ENCODE measurements at places on chromosomes 5 and 9.

DNA sequence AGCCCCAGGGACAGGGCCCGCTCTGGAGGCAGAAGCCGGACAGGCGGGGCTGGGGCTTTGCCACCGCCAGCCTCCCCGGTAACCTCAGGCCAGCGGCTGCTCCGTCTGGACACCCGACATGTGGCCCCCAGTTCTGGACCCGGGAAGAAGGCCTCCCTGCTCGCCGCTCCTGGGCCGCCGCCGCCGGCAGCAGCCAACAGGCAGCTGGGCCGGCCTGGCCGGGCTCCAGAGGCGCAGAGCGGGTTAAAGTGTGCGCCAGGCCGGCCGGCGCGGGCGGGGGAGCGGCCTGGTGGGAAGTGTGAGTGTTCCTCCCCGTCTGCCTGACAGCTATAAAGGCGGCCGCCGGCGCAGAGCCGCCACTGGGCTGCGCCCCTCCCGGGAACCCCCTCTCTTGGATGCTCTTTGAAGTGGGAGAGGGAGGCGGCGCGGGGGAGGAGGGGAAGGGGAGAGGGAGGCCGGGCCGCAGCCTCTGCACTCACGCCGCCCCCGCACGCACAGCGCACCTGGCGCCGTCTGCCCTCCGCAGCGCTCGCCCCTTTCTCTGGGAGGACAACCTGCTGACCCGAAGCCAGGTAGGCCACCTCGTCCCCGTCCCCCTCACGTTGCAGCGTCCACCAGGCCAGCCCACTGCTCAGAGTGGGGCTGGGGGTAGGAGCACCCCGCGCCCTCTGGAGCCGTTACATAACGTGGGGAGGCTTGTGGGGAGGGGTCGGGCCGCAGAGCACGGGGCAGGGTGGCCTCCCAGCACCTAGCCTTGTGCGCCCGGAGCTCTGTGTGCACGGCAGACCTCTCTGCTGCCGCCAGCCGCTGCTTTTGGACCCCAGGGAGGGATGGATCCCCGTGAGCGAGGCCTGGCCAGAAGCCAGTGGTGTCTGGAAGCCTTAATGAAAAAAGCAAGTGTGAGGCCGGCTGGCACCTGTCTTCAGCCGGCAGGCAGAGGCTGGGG lies at the start of gene ADAMTSL2:
ADAMTSL2 (plus strand) TSS at position 359 of the 946 bp plus-strand sequence. CDS start 2,009 bp downstream, outside the sequence.
- no peak for DNase-seq

- no peak for DNase-seq
Measured at GRCh38 chr9:137580209-137580953, 1.7 kb upstream of the DPH7 start.

- DNase-seq: no peak
Measured at GRCh38 chr5:75282581-75282980, 45.9 kb upstream of the ANKRD31 start.

DNA sequence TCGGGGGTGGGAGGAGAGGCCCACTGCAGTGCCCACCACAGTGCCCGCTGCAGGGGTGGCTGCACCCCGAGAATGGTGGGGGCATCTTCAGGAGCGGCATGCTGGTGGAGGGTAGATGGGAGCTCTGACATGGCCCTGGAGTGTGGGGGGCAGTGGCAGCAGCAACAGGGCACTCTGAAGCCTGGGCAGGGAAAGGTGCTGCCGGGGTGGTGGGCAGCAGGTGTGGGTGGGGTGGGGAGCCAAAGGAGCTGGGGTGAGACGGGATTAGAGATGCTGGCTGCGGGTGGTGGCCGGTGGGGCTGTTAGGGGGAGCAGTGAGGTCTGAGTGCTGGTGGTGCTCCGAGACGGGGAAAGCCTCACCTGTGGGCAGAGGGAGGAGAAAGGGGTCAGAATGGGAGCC lies 18.0 kb downstream of the FAM193B start:
- no peak for DNase-seq

DNA sequence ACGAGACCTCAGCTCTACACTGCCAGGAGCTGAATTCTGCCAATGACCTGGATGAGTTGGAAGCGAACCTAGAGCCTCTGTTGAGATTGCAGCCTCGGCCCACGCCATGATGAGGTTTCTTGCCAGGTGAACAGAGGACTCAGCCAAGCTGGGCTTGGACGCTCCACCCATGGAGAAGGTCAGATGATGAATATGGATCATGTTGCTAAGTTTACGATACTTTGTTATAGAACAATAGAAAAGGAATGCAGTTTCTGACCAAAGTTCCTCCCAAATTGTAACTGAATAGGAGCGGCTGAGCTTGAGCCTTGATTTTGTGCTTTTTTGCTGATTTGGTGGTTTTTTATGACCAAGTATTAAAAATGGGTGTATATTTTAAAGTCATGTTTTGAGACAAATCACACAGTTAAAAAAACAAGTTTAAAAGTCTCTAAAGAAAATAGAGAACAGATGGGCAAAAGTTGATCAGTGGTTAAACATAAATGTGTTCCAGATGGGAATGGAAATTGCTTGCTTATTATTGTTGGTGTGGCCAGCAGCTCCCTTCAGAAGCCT lies 32.9 kb downstream of the ROPN1L start:
- no peak for DNase-seq

DNA sequence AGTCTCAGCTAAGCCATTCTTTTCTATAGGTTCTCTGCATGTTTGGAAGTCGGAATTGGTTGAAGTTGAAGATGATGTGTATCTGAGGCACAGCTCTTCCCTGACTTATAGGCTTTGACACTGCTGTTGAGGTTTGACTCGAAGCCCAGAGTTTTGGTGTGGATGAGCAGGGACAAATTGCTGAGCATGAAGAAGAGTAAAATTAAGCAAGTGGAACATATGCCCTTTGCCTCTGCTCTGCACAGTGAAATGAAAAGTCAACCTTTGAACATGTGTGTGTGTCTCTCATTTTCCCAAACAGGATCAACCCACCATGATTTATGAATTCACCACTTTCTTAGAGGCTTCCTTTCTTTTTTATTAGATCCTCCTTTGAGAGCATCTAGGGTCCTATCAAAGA lies 8.5 kb downstream of the HMHB1 start:
- no peak for DNase-seq

DNA sequence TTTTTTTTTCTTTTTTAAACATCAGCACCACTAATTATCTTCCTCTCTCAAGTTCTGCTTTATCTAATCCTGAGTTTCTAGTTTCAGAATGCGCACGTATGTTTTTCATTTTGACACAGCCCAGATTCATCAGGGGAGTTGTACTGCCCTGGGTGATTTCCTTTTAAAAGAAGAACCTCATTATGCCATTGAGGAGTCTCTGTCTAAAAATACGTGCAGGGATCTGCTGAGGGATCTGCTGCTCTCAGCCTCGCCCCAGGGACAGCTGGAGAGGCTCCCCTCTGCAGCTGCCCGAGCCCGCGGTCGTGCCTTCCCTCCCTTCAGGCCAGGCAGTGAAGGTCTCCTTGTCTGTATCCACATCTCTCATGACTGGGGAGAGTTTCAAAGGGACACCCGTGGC lies 273.1 kb downstream of the ARHGEF28 start:
- no peak for DNase-seq

DNA sequence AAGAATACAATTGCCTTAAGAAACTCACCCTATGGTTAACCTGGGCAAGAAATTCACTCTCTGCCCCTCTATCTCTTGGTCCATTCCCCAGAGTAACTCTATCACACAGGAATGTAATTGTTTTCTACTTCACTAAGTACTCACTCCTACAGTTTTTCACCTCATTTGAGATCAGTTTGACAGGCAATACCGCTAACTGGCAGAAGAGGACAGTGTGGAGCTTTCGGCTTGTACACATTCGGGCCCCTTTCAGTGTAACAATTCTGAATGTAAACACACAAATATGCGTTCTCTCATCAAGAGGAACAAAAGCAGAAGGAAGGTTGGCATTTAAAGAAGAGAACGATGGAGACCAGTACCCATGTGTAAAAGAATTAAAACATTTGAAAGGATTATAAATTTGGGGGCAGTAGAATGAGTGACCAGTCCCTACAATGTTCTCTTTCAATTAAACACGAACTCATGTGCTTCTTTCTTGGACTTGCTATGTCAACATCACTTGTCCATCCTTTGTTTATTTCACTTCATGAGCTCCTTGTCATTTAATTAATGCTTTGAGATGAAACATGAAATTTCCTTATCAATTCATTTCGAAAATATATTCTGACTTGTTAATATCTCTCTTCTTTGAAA lies 188.5 kb upstream of the GRAMD2B start:
- DNase-seq: no peak

DNA sequence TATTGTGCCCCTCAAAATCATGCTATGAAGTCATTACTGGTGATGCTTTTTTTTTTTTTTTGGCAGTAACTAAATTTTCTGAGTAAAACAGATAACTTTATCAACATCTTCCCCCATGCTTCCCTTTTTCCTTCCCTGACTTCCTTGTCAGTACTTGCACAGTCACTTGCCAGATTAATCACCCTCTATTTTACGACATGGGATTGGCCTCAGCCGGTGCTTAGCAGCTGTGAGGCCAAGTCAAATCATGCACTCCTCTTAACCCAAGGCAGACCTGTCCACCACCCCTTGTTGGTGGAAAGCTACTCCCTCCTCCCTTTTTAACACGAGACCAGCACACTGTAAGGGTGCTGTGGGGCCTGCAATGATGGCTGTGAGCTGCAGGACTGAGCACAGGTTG lies 118.0 kb upstream of the OTULINL start:
- no peak for DNase-seq

DNA sequence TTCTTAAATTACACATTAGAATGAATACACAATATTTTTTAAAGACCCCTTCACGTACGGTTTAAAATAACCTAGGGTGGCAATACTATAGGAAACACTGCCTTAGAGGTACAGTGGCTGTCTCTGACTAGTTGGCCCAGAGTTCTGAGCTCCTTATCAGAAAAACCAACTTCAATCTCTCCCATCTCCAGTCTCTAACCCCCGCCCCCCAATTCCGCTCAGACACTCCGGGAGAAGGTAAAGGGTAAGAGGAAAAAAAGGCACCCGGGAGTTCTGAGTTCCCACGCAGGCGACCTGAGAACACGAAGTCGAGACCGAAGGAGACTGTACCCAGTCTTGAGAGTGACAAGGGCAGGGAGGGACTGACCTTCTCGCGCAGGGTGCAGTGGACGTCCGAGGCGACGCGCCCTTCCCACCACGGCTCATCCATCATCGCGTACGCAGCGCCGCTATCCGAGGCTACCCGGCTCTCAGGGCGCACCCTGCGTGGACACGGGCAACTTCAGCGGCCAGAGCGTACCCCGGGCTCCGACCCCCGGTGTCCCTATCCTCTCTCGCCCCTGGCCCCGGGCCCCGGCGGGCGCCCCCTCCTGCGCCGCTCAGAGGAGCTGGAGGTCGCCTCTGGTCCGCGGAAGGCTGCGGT lies 752 bp downstream of the CCNJL start:
- DNase-seq: no peak

DNA sequence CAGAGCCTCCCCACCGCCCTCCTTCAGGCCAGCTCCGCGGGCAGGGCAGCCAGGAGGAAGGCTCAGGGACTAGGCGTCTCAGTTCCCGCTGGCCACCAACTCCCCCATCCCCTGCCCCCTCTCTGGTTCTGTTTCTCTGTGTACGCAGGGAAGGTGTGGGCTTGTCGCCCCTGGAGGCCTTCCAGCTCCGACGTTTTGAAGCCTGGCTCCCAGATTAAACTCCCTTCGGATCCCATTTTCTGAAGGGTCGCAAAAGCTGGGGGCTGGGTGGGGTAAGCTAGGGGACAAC lies 346 bp downstream of the ATOX1 start:
- DNase-seq: no peak

GRCh38 chr9:110874963-110875674 lies 163.2 kb downstream of the LPAR1 start:
- DNase-seq: no peak

- no peak for DNase-seq
Measured at GRCh38 chr5:162497455-162497854, 429.9 kb downstream of the GABRG2 start.

GRCh38 chr5:111933086-111933485 lies 176.1 kb upstream of the NREP start:
- no peak for DNase-seq

DNA sequence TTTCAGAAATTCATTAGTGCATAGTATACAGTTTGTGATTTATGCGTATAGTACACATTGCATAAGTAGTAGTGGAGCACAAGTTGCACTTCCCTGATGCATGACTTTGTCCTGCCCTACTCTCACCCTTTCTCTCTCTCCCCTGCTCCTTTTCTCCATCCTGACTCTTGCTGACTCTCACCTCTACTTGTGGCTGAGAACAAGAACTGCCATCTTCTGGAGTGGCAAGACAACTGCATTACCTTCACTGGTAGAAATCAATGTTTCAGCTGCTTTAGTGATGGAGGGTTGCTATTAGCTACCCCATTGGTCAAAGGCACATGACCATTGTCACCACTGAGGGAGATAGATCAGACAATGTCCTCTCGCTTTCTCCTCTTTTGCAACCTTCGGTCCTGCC lies 26.9 kb downstream of the SPEF2 start:
- no peak for DNase-seq

GRCh38 chr5:95969651-95970358 lies 8.2 kb upstream of the ELL2 start:
- DNase-seq: no peak

DNA sequence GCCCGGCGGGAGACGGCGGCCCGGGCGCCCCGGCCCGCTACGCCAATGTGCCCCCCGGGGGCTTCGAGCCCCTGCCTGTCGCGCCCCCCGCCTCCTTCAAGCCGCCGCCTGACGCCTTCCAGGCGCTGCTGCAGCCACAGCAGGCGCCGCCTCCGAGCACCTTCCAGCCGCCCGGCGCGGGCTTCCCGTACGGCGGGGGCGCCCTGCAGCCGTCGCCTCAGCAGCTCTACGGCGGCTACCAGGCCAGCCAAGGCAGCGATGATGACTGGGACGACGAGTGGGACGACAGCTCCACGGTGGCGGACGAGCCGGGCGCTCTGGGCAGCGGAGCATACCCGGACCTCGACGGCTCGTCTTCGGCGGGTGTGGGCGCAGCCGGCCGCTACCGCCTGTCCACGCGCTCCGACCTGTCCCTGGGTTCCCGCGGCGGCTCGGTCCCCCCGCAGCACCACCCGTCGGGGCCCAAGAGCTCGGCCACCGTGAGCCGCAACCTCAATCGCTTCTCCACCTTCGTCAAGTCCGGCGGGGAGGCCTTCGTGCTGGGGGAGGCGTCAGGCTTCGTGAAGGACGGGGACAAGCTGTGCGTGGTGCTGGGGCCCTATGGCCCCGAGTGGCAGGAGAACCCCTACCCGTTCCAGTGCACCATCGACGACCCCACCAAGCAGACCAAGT lies 723 bp downstream of the SNX18 start:
- no peak for DNase-seq

DNA sequence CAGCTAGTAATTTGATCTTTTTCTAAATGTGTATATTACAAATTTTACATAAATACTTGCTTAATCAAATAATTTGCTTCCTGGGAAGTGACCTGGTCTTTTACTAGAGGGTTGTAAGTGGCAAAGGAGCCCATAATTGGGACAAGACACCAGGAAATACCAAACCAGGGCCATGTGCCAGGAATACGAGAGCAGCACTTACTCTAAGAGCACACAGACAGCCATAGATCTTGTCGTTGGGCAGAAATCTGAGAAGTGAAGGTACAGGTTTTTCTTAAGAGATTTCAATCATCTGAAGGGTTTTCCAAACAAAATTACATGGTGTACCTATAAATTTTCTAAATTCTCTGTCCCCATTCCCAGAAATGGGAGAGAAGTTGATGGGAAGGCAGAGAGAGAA lies 179.3 kb downstream of the HINT1 start:
- no peak for DNase-seq
